NCI-H1417 (cell line): ENCODE measurements at places on chromosomes 7 and 10.
A peak's percentile ranks its signal among the peaks of the same experiment; 100 is the strongest.

GRCh38 chr10:113094114-113094486 is 144.1 kb downstream of the TCF7L2 start:
- no peak for DNase-seq

DNA sequence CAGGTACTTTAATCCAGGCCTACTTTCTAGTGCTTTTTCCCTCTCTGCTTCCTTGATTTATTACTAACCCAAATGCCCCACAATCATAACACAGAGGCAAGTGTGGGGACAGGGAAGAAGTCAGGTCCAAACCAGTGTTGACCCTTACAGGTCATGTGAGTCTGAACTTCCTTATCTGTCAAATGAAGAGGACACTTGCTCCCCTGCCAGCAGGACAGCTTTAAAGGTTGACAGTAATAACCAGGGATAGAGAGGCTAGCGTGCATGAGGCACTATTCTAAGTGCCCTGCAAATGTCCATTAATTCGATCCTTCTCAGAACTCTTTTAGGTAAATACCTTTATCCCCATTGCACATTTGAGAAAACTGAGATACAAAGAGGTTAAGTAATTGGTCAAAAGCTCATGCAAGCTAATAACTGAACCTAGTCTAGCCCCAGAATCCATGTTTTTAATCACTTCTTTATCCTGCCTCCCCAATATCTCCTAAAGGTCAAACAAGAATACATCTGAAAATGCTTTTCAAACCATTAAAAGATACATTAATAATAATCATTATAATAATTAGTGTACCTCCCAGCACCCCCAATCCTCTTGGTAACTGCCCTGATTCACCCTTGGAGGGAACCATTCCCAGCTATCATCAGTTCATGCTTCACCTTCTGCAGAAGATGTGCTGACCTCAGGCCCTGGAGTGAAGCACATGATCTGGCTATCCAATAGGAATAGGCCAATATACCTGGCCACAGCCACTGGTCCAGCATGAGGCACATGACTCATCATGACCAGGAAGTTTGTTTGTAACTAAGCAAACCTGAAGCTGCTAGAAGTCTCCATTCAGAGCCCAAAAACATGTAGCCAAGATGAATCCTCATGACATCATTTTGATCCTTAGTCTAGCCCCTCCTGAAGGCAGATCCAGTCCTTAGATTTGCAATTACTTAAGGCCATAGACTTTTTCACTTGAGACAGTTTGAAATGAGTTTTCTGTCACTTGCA is 40.7 kb downstream of the SGMS1 start:
- no peak for DNase-seq

GRCh38 chr10:91635401-91636400 is 2.8 kb upstream of the PPP1R3C start:
- DNase-seq, result peak; percentile 83

DNA sequence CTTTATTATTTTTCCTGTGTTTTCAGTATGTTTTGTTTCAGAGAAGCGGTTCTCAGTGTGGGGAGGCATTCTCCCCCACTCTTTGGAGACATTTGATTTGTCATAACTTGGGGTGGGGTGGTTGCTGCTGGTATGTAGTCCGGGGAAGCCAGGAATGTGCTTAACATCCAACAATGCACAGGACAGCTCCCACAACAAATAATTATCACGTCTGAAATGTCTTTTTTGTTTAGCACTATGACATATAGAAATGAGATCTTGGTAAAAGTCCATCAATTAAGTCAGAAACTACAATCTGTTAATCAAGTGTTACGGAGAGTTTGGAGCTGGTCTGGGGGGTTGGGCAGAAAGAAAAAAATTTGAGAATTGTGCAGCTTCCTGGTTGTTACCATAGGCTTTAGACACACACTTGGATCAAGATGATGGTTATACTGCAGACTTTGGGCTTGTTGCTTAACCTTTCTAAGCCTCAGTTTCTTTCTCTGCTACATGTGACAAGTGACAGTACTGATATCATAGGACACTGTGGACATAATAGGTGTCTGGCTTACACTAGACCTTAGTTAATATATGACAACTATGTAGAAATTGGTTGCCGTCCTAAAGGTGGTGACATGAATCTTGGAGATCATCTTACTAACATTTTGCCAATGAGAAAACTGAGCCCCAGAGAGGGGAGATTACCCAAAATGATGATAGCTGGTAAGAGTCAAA is 113.7 kb downstream of the LRMDA start:
- DNase-seq, result no peak

DNA sequence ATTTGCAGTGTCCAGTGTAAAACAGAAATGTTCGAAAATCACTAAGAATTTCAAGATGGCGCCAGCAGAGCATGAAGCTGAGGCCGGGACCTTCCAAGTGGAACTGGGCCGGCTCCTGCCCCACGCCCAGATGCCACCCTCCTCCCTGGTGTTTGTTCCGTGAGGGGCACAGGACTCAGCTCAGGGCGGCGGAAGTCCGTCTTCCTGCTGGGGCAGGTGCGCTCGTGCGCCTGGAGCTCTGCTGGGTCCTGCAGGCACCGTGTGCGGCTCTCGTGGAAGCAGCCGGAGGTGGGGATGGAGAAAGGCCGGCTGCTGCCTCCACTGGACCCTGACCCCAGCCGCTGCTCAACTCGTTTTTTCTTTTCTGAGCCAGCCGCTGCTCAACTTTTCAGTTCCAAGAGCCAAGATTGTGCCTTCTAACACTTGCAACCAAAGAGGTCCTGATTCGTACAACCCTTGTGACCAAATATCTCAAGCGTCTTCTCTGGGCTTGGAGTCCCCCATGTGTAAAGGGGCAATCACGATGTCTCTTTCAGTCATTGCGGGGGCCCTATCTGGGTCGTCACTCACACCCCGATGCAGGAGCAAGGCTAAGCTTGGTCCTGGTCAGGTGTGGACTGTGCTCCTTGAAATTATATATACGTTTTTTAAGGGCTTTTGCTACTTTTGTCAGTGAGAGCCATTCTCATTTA is 334.4 kb downstream of the ADARB2 start:
- no peak for DNase-seq

DNA sequence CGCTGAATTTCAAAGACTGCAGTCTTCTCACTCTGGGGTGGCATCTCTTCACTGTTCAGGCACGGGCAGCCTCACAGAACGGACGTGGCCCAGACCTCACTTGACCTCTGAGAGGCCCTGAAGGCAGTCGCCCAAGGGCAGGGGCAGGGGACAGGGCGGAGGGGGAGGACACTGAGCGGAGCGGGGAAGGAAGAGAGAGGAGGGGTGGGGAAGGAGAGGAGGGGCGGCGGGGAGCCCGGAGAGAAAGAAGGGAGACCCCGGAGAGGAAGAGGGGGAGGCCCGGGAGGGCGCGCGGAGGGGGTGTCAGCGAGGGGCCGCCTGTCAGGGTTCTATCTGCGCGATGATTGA is 58.7 kb upstream of the COMTD1 start:
- no peak for DNase-seq

DNA sequence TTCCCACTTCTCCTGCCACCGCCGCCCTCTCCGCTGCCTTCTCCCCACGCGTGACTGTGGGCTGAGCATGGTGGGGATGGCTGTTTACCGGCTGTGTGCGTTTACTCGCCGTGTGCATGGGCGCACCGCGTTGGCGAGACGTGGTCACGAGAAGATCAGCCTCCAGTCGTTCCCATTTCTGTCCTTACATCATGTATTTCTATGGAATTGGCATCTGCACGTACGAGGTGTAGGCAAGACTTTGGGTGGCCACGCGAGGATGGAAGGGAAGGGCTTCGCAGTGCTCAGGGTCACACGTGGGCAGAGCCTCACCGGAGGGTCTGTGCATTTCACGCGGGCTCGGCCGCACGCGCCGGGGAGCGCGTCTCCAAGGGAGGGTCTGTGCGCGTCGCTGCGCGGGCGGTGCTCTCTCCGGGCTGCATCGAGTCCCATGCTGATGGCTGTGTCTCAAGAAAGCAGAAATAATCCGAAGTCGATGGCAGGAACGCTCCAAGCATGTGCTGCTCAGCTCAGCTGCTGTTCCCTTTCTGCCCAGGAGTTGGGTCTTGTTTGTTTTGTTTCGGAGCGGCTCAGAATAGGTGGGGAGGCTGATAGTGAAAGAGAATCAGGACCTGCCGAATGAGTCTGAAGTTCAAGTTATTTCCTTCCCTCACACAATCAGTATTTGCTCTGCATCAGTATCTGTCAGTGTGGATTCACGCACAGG is 973 bp downstream of the CAMK1D start:
- peak; percentile 21 for DNase-seq

DNA sequence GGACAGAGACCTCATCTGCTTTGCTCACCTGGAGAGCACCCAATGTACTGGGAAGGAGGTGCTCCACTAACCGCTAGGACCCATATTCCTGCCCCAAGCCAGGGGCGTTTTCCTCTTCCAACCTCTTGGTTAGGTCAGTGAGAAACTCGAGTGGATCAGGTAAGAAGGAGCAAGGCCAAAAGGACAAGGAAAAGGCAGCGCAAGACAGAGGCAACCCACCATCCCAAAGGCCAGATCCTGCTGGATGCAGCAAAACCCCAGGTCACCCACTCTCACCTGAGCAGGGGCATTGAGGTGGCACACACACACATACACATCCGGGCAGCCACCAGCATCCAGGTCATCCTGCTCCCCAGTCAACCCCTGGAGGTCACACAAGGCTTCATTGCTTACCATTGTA is 105.1 kb downstream of the GRID1 start:
- peak; percentile 23 for DNase-seq

DNA sequence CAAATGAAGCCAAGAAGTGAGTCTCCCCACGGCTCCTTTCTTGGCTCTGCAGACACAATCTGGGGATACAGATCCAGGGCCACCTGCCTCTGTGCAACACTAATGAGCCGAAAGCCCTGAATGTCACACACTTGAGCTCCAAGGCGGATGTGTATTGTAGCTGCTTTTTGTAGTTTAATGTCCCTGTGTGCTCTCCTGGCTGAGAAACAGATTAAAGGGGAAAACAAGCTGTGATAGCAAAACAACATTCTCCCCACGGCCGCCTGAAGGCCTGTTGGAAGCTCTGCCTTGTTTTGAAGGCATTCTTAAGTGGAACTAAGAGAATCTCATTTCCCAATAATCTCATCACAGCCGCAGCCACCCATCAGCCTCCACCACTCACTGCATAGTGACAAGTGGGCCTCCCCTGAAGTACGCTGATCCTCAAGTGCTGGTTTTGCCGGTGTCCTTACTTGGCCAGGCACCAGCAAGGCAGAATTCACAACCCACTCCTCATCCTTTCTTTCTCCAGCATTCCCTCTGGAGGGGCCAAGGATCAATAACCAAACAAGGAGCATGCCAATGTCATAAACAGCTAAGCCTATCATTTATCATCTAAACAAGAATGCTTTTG is 44.4 kb upstream of the AMPH start:
- peak; percentile 84 for DNase-seq

DNA sequence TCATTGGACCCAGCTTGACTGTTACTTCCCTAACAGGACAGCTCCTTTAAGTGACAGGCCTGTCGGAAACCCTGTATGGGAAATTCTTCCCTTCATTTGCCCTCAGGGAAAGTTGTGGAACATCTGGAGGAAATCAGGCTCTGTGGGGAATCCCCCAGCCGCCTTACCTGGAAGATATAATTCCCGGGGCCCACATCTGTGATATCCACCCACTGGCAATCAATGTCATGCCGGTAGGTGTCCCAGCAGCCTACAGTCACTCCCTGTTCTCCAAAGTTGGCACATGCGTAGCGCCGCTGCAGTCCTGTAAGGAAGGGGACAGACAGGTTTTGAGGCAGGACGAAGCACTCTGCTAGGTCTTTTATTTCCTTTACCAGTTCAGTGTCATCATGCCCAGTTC is 16.6 kb downstream of the LOXL4 start:
- DNase-seq, result no peak

- DNase-seq, result peak; percentile 17
These were observed 107.7 kb downstream of the FAM53B start for GRCh38 chr10:124636271-124636995.

DNA sequence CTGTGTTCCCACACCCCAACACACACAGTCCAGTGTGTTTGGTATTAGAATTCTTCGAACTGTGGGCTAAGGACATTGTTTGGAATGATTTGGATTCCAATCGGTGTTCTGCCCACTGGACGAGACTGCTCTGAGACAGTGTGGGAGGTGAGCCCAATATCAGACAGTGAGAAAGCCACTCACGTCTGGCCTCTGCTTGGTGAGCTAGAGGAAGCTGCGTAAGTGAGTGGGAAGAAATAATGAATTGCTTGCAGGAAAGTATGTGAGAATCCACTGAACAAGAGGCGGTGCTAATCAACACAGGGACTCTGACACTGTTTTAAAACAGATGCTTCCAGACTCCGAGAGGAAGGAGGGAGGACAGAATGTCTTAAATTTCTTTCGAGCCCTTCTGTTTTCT is 675.0 kb upstream of the ANKRD30A start:
- DNase-seq, result no peak

GRCh38 chr10:113025487-113025886 is 75.4 kb downstream of the TCF7L2 start:
- no peak for DNase-seq

DNA sequence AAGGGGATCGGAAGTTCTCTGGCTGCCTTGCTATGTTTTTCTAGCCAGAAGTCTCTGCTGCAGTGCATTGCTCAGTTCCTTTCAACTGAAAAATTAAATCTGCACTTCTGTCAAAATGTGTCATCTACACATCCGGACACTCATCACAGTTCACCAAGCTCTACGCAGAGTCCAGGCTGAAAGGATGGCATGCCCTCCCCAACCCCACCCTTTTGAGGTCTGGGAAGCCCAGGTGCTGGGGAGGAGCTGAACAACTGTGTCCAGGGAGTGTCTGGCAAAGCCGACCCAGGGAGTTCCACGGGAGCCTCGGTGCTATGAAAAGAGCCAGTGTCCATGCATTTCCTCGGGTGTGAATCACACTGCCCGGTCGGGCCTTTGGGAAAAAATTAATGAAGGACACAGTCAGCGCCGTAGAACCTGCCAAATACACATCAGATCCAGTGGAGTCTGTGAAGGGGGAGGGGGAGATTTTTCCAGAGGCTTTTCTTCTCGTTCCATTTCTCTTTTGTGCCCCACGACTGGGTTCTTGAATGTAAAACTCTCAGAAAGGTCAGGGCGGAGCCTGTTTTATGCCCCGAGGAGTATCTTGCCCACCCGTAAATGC is 757 bp upstream of the PALS2 start:
- DNase-seq, result no peak

DNA sequence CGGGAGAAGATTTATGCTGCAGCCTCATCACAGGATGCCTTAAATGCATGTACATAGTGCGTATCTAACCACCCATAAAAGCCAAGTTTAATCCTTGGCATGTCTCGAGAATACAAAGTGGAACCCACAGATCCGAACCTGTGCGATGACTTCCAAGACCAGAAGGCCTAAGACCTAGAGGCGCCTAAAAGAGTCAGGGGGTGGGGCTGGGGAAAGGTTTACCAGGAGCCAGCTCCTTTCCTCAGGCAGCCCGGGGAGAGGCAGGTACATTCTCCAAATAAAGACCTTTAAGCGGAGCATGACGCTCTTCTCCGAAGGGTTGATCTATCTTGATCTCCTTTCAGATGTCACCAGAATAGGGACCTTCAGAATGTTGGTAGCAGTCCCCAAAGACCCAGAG is 9.7 kb downstream of the SP8 start:
- no peak for DNase-seq
